Stimulated activated CD4-positive, alpha-beta T cell treated with anti-CD3 and anti-CD28 coated beads, Interleukin-1b, Interleukin-23, amount 100 ng/mL, for 24 hours (primary cell): ENCODE measurements at places on chromosomes 7 and 10.

DNA sequence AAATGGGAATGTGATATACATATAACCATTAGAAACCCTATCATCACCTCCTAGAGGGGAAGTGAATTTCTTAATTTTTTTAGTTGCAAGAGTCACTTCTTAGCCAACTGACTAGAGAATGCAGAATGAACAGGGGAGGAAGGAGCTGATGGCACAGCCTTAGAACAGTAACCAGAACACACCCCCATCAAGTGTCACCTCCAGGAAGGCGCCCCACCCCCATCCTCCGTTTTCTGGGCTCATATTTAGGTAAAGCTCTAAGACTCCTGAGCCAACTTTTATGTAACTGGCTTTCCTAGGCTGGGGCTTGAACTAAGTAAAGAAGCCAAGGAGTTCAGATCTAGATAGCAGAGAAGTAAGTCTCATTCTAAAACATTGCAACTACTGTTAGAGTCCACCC is 54.0 kb downstream of the COL17A1 start:
- no peak for DNase-seq

DNA sequence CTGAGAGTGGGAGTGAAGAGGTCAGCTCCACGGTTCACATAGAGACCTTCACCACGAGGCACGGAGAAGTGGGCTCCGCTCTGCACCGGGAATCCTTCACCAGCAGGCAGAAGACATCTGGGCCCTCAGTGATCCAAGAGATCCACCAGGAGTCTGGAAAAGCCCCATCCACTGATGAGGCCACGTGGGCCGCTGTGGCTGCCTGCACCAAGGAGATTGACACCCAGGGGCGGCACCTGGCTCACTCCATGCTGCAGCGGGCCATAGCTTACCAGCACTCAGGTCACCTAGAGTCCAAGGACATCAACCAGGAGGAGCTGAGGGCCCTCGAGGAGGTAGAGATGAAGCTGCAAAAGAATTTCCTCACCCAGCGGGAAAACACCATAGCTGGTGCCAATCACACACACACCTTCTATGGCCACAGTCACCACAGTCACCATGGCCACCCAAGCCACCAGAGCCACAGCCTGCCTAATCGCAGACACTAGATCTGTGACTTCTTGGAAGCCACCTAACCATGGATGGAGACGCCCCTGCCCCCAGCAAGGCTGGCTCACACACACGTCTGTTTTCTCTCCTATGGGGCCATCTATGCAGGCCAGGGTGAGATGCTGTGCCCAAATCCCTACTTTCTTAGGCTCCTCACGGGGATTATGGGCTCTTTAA is 694 bp downstream of the C10orf62 start:
- DNase-seq = no peak

DNA sequence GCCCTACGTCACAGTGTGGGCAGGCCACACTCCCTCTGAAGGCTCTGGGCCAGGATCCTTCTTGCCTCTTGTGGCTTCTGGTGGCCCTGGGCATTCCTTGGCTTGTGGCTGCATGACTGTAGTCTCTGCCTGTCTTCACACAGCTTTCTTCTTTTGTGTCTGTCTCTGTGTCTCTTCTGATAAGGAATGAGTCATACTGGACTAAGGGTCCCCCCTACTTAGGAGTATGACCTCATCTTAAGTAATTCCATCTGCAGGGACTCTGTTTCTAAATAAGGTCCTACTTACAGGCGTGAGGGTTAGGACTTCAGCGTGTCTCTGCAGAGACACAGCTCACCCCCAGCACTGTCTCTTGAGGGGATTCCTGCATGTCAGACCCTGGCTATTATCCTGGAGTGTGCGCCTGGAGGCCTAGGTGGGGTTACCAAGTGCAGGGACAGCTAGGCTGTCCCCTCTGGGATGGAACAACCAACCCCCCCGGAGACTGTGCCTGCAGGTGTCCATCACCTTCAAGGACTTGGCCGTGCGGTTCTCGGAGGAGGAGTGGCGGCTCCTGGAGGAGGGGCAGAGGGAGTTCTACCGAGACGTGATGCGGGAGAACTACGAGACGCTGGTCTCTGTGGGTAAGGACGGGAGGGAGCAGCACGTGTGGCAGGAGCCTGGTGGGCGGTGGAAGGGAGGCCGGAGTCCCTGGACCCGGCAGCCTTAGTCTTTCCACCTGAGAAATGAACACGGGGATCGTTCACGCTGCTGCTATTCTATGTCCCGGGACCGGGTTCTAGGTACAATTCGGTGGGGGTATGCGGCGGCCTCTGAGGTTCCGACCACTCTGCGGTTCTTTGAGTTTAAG is 54.1 kb downstream of the ZNF467 start:
- DNase-seq = no peak

- no peak for DNase-seq
Measured at GRCh38 chr10:90018819-90019218, 317.4 kb downstream of the KIF20B start.

GRCh38 chr7:140683657-140684056 is 10.9 kb downstream of the ADCK2 start:
- no peak for DNase-seq

DNA sequence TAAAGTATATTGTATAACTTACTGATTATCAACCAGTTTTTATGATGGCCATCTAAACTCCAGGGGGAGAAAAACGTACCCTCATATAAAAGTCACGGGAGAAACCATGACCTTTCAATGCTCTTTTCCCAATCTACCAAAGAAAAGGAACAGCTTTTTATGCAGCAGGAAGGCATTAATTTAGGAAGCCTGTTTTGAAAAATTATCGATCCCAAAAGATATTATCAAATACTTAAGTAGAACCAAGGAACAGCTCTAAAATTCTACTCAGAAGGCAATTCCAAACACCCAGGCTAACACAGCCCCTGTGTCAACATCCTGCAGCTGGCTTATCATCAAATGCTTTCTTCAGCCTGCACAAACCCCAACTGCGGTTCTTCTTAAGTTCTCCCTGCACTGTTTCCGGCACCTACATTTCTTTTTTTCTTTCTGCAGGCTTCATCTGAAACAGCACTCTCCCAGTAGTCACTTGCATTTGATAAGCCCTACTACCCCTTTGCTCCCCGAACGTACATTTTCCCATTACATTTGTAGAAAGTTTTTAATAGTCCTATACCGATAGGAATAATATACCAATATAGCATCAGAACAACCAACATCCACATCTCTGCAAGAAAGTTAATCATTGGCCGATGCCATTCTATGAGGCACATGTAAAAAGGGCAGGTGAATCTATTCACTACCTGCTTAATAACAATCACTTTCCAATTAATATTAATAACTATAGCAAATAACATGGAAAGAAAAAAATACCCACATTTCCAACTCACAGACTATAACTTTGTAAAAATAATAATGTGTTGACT is 47.9 kb downstream of the PIP4K2A start:
- no peak for DNase-seq

- no peak for DNase-seq
Measured at GRCh38 chr10:113293167-113293566, 259.7 kb upstream of the HABP2 start.

- no peak for DNase-seq
Measured at GRCh38 chr10:70053841-70054288, 1.2 kb downstream of the MACROH2A2 start.

GRCh38 chr7:47444376-47445098 is 137.4 kb downstream of the TNS3 start:
- DNase-seq = no peak

DNA sequence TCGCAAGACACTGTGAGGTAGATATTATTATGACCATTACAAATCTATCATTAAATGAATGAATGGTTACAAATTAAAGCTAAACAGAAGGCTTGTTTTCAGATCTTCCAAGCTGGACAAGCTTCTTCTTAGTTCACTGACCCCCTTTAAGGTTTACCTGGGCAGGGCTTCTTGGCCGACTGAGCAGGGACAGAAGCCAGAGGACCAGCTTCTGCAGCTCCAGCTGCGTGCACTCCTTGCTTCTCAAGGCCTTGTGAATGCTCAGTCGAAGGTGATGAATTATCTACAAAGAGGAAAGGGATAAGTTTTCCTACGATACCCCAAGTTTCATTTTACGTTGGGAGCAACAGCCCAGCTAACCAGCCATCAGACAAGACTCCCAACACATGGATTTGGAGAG is 9.3 kb downstream of the ZC3HAV1L start:
- no peak for DNase-seq

GRCh38 chr7:75814407-75814947 is 871 bp upstream of the CCL24 start:
- DNase-seq = no peak

- no peak for DNase-seq
Measured at GRCh38 chr10:103854265-103854685, 1.1 kb downstream of the SH3PXD2A start.

DNA sequence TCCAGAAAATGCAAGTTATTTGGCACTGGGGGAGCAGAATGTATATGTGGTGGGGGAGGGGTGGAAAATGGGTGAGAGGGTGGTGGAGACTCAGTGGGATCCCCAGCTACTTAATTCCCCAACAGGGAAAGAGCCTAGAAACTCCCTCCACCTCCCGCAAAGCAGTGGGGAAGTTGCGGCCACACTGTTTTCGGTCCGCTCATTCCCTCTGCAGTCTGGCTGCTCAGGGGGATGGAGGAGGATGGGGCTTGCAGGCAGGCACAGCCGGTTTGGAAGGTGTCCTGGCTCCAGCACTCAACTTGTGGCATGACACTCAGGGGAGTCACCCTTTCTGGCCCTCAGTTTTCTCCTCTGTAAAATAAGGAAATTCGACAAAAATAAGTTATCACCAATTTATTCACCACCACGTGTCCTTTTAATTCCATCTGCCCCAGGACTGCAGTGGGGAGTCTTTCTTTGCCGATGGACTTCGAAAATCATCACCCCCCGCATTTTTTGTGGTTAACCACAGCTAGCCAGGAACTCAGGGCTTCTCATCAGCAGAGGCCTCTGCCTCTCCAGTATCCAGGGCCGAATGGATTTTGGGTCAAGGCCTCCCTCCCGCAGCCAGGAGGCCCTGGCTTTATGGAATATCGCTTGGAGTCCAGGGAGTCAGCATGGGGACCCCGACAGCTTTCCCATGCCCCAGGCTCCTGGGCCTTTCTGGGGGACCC is 1.6 kb upstream of the HTRA1 start:
- DNase-seq = no peak
